Cerebellum (tissue), 4 donors: ENCODE measurements at places on chromosomes 2 and 18. TPM values are rescaled to one million over a fixed set of nuclear protein-coding genes. Genes with fewer than 3 reads are reported as not detected.

Gene MOGAT1
- total RNA-seq = not detected

Gene MROH2A
- total RNA-seq = not detected

Gene CRIM1
- 47.9 TPM for total RNA-seq

Gene CNGA3
- 3.0 TPM for total RNA-seq

Gene DSG3
- not detected for total RNA-seq

Gene ASXL2
- 7.9 TPM for total RNA-seq

Gene SULT1C4
- total RNA-seq = 20.7 TPM

Gene SLC16A14
- total RNA-seq = 52.7 TPM

Gene DLGAP1
- 78.1 TPM for total RNA-seq

Gene SH3BP4
- total RNA-seq = 19.7 TPM

Gene UGT1A8
- total RNA-seq = not detected

Gene LBX2
- total RNA-seq = not detected

Gene ADGRF3
- total RNA-seq = 0.18 TPM

Gene HSPD1
- total RNA-seq = 161 TPM
